Kidney (tissue), 22 donors: ENCODE measurements at places on chromosomes 5 and 9. TPM values are rescaled to one million over a fixed set of nuclear protein-coding genes. Genes with fewer than 3 reads are reported as not detected.

- DNase-seq, result no peak
Measured at GRCh38 chr5:131977212-131977604, 31.7 kb upstream of the MEIKIN start.

Gene DRD1
- polyA plus RNA-seq, result 0.28 TPM

DNA sequence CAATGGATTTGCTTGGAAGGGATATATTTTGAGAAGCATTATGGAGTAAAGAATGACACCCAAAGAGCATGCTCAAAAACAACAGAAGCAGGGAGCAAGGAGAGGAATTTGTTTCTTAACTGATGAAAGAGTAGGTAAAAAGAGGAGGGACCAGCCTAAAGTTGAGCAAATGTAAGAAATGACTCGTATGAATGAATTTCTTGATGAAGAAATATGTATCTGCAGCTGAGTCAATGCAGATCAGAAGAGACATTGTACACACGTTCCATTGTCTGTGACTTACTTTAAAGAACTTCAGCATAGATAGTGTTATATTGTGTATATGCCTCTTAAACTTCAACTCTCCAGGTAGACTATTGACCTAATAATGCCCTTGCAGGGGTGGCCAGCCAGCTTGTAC is 112.7 kb upstream of the NREP start:
- DNase-seq, result no peak

GRCh38 chr5:97559827-97560598 is 377.0 kb upstream of the RIOK2 start:
- DNase-seq, result no peak

- DNase-seq, result peak; percentile 74
Measured at GRCh38 chr5:134242146-134242545, 16.3 kb upstream of the PPP2CA start.

DNA sequence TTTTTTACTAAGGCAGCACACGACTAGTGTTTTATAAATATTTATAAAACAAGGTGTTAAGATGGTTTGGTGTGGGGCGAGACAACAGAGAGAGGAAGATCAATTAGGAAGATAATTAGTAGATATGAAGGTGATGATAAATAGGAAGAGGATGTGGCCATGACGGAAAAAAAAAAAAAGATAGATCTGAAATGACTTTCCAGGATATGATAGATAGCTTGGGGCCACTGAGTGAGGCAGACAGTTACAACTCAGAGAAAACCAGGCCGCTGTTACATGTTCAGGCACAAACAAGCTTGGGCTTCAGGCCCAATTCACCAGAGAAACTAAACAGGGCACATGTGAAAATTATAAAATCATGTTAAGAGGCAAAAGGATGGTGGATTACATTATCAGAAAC is 43.2 kb downstream of the KIAA0825 start:
- no peak for DNase-seq

DNA sequence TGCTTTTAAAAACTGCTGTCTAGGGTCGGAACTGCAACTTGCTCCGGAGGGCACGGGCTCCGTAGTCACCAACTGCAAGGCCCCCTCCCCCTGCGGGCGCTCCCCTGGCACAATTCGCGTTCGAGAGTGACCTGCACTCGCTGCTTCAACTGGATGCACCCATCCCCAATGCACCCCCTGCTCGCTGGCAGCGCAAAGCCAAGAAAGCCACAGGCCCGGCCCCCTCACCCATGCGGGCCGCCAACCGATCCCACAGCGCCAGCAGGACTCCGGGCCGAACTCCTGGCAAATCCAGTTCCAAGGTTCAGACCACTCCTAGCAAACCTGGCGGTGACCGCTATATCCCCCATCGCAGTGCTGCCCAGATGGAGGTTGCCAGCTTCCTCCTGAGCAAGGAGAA is 64.2 kb upstream of the GAS1 start:
- DNase-seq, result no peak

DNA sequence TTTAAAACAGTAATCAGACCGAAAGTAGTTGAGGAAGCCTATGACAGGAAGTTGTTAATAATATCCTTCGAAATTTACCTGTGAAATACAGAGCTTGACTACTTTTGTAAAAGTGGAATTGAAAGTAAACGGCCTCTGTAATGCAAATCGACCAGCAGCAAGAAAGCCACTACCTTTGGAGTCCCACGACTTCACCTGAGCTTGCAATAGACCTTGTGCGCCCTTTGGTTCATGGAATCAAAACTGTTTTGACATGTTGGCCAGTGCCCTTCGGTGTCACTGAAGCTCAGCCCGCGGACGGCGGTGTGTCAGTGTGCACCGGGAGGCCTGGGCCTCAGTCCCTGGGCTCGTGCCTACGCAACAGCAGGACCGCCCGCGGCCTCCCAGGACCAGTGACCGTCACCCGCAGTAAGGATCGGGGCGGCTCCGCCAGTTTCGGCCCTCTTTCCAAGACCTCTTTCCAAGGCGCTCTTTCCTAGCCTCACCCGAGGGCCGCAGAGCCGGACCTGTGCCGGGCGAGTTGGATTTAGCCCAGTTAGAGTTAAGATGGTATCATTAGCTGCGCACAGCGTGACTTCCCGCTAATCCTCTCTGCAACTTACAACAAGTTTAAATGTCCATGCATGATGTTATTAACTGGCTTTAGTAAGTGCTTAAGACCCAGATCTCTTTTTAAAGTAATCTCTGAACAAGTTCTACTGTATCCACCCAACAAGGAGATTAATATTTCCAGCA is 223.3 kb downstream of the MEF2C start:
- no peak for DNase-seq

Gene GCNT4
- 2.6 TPM for polyA plus RNA-seq

DNA sequence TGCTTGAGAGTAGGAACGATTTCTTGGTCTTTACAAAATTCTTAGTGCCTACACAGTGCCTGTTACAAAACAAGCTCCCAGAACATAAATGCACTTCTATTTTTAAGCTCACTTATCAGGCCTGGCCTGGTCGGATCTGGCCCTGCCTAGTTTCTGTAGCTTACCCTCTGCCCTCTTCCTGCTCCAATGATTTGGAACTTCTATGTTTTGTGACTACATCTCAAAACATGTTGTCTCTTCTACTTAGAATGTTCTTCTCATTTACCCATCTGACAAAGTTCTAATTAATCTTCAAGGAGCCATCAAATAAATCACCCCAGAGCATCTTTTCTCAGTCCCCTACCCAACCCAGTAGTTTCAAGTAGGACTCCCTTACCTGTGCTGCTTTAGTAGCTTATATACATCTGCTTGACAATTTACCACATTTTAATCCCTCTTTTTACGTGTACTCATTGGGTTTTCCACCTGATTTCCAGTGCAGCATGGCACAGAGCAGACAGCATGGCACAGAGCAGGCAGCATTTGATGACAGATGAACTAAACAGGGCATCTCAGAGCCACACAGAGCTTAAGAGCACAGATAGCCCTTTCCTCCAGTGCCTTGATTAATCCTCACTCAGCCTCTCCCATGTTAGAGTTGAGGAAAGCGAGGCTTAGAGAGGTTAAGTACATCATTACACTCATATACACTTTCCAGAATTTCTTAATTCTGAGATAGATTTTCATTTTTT is 171.9 kb downstream of the MAPKAP1 start:
- peak; percentile 61 for DNase-seq

DNA sequence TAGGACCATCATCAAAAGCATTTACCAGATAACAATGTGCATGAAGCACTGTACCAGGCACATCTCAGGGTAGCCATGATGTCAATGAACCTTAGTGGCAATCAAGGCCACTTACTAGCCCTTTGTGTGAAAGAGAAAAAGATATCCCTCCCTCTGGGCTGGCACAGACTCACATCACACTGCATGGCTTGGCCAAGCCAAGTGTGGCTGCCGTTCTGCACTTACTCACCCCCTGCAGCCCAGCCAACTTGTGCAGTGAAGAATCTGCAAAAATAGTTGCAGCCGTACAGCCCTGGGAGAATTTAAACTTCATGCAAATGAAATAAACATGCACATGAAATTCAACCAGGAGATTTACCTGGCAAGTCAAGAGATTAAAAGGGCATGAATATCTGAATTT is 333.5 kb downstream of the DEPDC1B start:
- no peak for DNase-seq

Gene CA9
- 0.67 TPM for polyA plus RNA-seq

DNA sequence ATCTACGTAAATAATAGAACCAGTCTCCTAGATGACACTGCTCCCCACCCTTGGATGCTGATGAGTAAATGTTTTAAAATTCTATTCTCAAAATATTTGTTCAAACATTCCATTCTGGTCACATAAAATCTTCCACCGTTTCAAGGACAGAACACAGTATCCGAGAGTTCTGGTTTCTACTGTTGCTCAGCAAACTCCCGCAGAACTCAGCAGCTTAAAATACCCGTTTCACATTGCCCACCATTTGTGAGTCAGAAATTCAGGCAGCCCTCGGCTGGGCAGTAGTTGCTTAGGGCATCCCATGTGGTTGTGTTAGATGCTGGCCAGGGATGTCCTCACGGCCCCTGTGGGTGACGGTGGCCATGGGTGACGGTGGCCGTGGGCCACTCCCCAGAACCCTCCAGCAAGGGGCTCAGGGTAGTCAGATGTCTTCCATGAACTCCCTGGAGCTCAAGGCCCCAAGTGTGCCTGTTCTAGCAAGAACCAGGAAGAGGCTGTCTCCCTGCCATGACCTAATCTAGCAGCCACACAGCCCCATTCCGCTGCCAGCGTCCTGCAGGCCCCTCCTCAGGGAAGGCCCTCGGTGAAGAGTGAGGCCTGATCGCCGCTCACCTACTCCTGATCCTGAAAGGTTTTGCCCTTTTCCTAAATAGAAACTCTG is 17.4 kb downstream of the MGAT1 start:
- no peak for DNase-seq

GRCh38 chr5:175616083-175616482 is 41.8 kb upstream of the HRH2 start:
- DNase-seq, result no peak
